Activated T-cell treated with anti-CD3 and anti-CD28 coated beads for 4 hours (primary cell): ENCODE measurements at places on chromosomes 7 and 10.
A peak's percentile ranks its signal among the peaks of the same experiment; 100 is the strongest.

DNA sequence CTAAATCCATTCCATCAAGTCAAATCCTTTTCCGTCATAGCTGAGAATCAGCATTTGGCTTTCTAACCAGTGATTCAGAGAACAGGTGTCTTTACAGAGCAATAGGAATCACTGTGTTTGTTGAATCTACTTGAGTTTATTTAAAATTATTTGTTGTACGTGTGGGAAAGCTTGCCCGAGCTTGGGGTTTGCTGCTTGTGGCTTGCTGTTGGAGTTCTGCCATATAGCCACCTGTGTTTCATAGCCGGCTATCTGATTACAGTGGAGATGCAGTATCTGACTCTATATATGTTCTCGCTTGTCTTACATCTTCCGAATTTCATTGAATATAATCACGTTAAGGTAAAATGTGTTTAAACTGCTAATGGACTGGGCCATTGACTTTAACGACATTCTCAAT is 274.3 kb upstream of the MKI67 start:
- no peak for DNase-seq

- DNase-seq, result no peak
Observed at GRCh38 chr7:105206985-105207384, 181.7 kb downstream of the SRPK2 start.

DNA sequence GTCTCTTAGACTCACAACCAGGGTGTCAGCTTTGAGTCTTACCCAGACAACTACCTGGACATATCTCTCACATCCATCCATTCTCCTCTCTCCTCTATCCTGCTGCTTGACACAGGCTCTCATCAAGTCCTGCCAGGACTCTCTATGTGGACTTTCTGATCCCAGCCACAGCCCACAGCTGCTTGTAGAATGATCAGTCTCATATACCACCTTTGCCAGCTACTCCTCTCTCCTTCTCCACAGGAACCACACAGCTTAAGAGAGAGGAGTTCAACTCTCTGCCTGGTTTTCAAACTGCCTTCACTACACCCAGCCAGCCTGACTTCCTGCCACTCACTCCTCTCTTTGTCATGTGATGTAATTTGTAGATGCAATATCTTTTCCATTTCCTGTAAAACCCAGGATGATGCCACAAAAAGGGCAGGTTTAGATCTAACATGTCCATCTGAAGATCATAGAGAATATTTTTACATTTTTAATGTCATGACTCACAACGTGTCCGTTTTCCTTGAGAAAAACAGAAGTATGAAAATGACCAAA is 154.0 kb downstream of the RAB11FIP2 start:
- DNase-seq, result no peak

DNA sequence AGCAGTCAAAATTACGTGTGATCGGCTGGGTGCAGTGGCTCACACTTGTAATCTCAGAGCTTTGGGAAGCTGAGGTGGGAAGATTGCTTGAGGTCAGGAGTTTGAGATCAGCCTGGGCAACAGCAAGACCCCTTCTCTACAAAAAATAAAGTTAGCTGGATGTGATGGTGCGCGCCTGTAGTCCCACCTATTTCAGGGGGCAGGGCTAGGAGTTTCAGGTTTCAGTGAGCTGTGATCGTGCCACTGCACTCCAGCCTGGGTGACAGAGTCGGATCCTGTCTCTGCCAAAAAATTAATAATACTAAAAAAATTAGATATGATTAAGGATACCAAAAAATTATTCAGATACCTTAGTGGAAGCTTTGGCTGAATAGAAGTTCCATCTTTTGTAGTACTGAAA is 136.4 kb downstream of the SDK1 start:
- no peak for DNase-seq

GRCh38 chr7:139075031-139075652 is 34.4 kb downstream of the ZC3HAV1 start:
- DNase-seq, result peak; percentile 55
